Uterus (tissue), 4 donors: ENCODE measurements at places on chromosomes 3 and 15.

DNA sequence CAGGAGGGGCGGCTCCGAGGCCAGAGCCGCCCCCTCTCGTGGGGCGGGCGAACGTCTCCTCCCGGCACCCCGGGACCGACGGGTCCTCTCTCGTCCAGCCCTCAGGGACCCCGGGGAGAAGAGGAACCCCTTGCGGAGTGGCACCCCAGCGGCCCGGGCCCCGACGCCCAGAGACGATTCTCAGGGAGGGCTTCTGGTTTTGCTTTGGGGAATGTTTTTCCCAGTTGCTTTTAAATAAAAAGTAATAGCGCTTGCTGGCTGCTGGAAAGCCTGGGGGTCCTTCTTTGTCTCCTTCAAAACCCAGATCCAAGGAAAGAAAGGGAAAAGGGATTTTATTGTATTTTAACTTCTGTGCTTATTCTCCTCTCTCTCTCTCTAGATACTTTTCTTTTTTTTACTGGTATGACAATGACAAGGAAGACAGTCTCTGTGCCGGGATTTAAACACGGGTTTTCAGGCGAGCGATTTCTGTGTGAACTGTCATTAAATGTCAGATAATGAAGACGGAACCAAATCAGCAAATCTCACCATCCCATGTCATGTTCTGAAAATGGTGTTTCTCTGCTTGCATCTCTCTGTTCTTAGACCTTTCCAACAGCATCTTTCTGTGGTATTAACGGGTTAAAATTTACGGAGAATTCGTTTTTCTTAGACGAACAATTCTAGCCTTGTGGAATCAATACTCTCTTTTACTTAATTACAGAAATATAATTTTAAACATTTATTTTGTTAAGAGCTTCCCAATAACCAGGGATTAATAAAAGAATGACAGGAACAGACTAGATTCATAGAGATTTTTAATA, 530 bp upstream of the PCOLCE2 start:
- no peak for DNase-seq

DNA sequence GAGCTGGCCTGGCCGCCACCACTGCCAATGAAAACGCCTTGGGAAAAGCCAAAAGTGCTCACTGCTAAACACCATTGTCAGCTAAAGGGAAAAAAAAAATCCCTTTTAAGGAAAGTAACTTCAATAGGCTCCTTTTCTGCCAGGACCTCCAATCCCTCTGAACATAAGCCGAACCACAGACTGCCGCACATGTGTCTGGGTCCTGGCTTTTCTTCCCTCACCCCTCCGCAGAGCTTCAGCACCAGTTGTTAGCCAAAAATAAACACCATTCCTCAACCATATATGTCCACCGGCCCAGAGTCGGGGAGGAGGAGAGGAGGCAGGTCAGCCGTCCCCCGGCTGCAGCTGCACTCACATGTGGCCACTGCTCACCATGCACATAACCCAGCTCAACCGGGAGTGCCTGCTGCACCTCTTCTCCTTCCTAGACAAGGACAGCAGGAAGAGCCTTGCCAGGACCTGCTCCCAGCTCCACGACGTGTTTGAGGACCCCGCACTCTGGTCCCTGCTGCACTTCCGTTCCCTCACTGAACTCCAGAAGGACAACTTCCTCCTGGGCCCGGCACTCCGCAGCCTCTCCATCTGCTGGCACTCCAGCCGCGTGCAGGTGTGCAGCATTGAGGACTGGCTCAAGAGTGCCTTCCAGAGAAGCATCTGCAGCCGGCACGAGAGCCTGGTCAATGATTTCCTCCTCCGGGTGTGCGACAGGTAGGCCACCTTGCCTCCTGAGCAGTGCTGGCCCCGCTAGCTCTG, at the start of gene FBXL22:
FBXL22 (plus strand) TSS at position 350 of the 753 bp plus-strand sequence; CDS start at position 356, 6 bp downstream.
- DNase-seq, result peak; percentile 57

DNA sequence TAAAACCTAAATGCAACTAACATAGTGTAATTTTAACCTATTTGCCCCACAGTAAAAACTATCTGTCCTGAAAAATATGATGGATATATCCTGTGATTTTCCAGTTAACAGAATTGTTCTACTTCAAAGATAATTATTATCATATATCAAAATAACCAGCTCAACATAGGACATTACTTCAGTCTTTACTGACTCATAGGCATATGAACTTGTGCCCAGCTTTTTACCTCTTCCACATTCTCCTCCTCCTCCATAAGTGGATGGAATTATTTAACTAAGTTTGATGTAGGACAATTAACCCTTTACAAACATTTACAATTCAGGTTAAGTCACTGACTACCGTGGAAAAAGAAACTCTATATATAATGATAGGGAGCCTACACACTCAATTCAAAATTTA, 22.9 kb upstream of the USF3 start:
- no peak for DNase-seq

DNA sequence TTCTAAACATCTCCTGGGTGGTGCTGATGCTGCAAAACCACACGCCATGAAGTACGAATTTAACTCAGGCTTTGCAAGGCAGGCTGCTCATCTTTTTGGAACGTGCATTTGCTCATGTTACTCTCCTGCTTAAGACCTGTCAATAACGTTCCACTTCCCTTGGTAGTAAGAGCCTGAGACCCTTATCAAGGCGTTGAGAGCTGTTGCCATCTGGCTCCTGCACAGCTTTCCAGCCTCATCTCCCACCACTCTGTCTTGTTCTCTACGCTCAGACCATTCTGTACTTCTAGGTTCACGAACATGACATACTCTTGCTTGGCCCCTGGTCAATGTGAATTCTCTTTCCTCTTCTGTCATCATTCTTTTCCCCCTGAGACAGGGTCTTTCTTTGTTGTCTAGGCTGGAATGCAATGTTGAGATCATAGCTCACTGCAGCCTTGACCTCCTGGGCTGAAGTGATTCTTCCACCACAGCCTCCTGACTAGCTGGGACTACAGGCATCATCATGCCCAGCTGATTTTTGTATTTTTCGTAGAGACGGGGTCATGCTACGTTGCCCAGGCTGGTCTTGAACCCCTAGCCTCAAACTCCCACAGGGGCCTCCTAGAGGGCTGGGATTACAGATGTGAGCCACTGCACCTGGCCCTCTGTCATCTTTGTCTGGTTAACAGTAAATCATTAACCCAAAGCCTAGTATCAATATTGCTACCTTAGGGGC, 202.8 kb downstream of the CADPS start:
- no peak for DNase-seq

- DNase-seq, result no peak
These were observed 7.2 kb downstream of the APBA2 start for GRCh38 chr15:28892789-28893610.

GRCh38 chr15:50055750-50056157, 63.3 kb downstream of the ATP8B4 start:
- DNase-seq, result no peak
